ENCODE measurements at places on chromosomes 5 and 9.

DNA sequence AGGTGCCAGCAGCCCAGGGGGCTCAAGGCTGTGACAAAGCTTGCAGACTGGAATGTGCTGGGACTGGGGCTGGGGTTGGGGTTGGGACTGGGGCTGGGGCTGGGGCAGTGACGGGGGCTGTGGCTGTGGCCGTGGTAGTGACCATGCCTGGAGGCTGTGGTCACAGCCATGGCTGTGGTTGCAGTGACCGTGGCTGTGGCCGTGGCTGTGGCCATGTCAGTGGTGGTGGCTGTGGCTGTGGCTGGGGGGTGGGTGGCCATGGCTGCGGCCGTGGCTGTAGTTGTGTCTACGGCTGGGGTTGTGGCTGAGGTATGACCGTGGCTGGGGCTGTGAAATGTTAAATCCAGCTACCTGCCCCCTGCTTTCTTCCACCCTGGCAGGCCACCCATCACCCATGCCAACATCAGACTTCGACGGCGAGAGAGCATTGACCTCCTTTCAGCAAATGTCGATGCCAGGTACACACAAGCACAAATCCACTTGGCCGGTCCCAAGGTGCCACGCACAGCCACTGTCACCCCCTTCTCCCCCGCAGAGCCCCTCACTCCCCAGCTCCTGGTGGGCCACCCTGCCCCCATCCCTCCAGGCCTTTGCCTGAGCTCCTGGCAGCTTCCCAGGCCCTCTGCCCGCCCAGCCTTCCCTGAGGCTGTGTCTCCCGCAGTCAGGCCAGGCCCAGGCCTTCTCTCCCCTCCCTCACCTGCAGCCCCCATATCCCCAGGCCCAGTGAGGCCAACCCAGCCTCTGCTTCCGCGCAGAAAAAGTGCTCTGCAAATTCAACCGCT lies 15.3 kb downstream of the LCN9 start:
- DNase-seq = no peak

DNA sequence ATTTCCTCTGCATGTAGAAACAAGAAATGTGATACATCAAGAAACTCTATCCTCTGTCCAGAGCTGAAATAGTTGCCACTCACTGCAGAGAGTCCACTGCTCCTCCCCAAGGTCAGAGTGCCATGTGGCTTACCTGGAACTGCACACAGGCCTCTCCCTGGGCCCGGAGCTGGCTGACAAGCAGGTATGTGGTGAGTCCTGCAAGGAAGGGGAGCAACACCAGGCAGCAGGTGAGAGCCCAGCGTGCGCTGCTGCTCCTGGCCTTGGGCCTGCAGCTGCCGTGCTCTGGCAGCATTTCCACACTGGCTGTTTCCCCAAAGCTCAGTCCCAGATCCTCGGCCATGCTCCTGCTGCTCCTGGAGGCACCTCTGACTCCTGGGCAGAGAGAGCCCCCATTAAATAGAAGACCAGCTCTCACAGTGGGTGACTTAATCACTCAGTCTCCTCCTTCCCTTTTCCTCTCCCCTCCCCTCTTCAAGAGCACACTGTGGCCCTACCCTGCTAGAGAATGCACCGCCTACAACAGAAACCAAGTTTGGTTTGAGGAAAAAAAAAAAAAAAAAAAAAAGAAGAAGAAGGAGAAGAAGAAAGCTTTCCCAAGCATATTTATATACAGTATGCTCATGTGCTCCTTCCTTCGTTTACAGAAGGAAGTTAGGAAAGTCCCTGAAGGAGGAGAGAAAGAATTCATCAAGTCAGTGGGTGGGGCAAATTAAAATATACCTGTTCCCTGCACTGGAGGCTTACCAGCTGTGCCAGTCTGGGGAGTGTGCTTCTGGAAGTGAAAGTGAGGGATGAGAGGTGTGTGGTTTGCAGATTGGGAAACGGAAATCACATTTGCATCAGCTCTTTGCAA lies at the start of gene TNFSF15:
TSS of gene TNFSF15 (minus strand) at position 370 of the 856 bp plus-strand sequence. CDS start at position 343, 27 bp downstream.
- peak; percentile 70 for DNase-seq

DNA sequence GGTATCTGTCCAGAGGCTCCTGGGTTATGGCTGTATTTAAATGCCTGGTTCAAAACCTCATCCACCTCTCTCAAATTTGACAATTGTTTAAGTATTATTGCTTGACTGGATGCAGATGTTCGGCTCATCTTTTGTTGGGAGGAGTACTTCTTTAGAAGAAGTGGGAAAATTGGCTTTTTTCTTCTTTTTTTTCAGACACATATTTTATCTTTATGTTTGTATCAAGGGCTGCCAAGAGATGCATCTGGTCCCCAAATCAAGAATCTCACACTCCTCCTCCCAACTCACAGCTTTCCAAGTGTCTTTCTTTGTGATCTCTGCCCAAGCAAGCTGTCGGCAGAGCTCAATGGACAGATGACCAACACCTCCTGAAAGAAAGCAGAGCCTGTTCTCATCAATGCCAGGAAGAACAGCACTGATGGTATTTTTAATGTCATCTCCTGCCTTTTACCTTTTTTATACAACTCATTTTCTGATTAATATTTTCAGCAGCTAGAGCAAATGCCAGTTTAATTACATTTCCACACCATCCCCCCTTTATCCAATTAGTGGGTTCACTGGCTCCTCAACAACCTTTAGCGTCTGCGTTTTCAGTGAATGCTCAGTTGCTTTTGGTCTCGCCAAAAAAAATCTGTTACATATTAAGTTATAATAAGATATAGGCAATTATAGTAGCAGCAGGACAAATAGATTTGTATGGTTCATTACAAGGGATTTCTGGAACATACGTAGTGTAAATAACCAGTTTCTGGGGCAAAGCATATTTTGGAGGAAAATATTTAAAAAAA lies 110.3 kb upstream of the SLIT3 start:
- no peak for DNase-seq

- DNase-seq = no peak
Observed at GRCh38 chr5:97888439-97888838, 705.4 kb upstream of the RIOK2 start.

Data from DMS153 (cell line).